MCF 10A (cell line): ENCODE measurements at places on chromosomes 11 and 22. TPM values are rescaled to one million over a fixed set of nuclear protein-coding genes. Genes with fewer than 3 reads are reported as not detected.
A peak's percentile ranks its signal among the peaks of the same experiment; 100 is the strongest.

Gene RHOD
- total RNA-seq = 132 and 190 TPM in 2 replicates

Gene FXYD2
- total RNA-seq = not detected in 2 replicates

Gene BEST1
- 2.5 and 3.2 TPM in 2 replicates for total RNA-seq

Gene RASL10A
- total RNA-seq = 0.52 and 0.82 TPM in 2 replicates

GRCh38 chr22:29369460-29369859 is 18.9 kb downstream of the AP1B1 start:
- DNase-seq = peak; percentile 79

GRCh38 chr11:35681163-35681767 is 18.7 kb downstream of the TRIM44 start:
- DNase-seq = no peak

- peak; percentile 47 for DNase-seq
Measured at GRCh38 chr11:46457659-46458424, 66.3 kb upstream of the CHRM4 start.

- peak; percentile 77 for DNase-seq
Measured at GRCh38 chr11:76799066-76799804, 16.1 kb downstream of the TSKU start.
